ENCODE measurements at places on chromosomes 11 and 22. TPM values are rescaled to one million over a fixed set of nuclear protein-coding genes. Genes with fewer than 3 reads are reported as not detected.
A peak's percentile ranks its signal among the peaks of the same experiment; 100 is the strongest.

The NUMA1 gene
- total RNA-seq, result 161 TPM

The TRPC6 gene
- total RNA-seq, result 10.7 TPM

GRCh38 chr22:46596819-46597218, 23.4 kb upstream of the GRAMD4 start:
- H3K36me3 ChIP-seq, result no peaks in the 10 kb centered on the region
- no peak overlapping the region for H3K4me3 ChIP-seq
- peaks cover 23% of the 10 kb centered on the region for H3K4me1 ChIP-seq
- H3K27me3 ChIP-seq, result no peaks in the 10 kb centered on the region
- DNase-seq, result peak; percentile 71
- peak overlapping the region; percentile 2 for H3K27ac ChIP-seq

GRCh38 chr11:116512841-116513240, 259.9 kb downstream of the BUD13 start:
- H3K27me3 ChIP-seq, result no peaks in the 10 kb centered on the region
- no peaks in the 10 kb centered on the region for H3K4me1 ChIP-seq
- no peak for DNase-seq
- no peaks in the 10 kb centered on the region for H3K36me3 ChIP-seq

DNA sequence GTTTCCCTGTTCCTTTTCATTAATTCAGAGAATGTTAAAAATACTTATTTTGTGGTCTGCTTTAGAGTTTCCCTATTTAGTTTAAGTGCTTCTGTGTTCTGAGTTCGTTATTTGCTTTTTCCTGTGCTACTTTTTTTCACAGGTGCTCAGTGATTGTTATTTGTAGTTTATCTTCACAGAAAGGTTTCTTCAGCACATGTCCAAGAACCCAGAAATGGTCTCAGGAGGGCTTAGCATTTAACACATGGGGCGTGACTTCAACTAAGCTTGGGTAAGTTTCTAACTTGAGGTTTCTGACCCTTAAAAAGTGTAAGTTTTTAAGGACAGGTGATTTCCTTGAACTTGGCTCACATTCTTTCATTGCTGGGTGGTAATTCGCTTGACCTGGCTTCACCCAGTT, 157.3 kb downstream of the AASDHPPT start:
- no peak overlapping the region for H3K27ac ChIP-seq
- DNase-seq, result no peak

Measured in lung (tissue), 17 donors.